ENCODE measurements at places on chromosomes 11 and 22. TPM values are rescaled to one million over a fixed set of nuclear protein-coding genes. Genes with fewer than 3 reads are reported as not detected.

GRCh38 chr11:113728814-113729213 lies 22.7 kb upstream of the TMPRSS5 start:
- DNase-seq = no peak

- peak; percentile 73 for DNase-seq
Measured at GRCh38 chr11:71247551-71248250, 4.7 kb downstream of the SHANK2 start.

DNA sequence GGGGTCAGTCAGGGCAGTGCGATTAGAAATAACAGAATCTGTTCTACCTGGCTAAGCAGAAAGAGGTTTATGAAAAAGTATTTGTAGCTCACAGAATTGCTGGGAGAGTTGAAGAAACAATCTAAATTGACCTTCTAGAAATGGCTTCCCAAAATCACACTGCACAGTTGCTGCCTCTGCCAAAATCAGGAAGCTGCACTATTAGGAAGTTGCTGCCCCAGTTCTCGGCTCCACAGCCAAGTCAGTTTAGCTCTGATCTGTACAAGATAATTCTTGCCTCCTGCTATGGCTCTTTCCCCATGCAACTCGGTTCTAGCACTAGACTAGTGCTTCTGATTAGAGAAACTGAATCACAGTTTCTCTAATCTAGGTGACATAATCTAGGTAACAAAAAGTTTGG lies 16.0 kb upstream of the CCDC90B start:
- no peak for DNase-seq

CHADL gene
- 0.36 TPM for total RNA-seq

- no peak for DNase-seq
Measured at GRCh38 chr22:42967933-42968332, 47.0 kb downstream of the PACSIN2 start.

OR52E5 gene
- total RNA-seq = not detected

DNA sequence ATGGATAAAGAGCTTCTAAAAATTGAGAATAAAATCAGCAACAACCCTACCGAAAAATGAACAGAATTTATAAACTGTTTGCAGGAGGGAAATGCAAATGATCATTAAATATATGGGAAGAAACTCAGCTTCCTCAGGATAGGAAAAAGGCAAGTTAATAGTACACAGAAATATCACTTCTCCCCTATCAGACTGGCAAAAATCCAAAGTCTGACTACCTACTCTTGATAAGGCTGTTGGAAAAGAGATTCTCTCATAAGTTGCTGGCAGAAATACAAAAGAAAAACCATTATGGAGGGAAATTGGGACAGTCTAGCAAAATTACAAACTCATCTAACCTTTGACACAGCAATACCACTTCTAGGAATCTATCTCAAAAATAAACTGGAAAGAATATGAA lies 100.9 kb upstream of the LDLRAD3 start:
- no peak for DNase-seq

DNA sequence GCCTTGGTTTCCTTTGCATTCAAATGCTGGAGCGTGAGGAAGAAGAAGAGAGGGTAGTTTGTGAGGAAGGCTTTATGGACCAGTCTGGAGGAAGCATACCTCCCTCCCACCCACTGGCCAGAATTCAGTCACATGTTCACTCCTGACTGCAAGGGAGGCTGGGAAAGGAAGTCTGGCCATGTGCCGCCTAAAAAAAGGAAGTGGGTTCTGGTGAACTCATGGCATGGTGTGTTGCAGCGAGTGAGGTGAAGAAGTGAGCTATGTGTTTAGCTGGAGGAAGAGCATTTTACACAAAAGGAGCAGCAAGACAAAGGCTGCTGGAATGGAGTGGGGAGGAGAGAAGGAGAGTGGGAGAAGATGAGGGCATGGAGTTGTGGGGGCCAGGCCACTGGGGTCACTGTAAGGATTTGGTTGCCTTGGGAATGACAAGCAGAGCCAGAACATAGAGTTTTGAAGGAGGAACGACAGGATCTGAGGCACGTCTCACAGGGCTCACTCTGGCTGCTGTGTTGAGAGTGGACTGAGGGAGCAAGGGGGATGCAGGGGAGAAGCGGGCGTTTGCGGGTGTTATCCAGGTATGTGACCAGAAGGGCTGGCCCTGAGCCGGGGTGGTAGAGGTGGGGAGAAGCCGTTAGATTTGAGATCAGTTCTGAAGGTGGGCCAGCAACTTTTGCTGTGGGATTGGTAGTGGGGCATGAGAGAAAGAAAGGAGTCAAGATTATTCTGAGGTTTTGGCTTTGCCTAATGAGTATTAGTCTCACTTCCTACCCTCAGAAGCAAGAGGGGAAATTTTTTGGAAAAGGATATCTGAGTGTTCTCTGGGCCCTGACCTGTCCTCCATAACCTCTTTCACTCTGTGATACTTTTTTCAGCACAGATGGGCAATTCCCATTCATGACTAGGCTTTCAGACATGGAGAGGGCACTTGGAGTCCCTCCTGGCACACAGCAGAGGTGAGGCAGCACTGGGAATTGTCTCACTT lies 26.4 kb downstream of the BMAL1 start:
- DNase-seq = no peak

DNA sequence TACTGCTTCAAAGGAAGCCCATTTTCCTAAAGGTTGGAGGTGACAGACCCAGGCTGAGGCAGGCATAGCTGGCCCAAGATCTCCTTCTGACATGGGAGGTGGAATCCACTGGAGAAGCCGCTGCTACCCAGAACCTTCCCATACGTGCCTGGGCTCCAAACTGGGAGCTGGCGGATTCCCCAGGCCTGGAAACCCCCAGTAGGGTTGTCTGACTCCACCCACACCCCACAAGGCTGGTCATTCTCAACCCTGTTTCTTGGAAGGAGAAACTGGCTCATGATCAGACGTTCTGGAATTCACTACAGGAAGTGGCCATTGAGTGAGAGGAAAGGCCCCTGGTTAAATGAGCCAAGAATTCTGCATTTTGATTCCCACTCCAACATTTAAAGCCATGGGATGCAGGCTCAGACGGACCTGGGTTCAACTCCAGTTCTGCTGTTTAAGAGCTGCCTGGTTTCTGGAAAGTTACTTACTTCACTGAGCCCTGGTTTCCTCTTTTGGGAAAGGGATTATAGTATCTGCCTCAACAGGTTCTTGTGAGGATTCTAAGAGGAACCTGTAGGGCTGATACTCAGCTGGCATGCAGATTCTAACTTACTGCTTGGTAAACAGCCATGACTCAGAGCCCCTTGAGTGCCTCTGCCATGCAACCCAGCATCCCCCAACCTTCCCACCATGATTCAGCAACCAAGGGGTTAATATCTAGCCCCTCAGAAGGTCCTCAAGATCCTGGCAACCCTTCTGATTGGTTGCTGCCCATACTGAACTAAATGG lies 19.4 kb upstream of the TSKU start:
- DNase-seq = peak; percentile 43

DNA sequence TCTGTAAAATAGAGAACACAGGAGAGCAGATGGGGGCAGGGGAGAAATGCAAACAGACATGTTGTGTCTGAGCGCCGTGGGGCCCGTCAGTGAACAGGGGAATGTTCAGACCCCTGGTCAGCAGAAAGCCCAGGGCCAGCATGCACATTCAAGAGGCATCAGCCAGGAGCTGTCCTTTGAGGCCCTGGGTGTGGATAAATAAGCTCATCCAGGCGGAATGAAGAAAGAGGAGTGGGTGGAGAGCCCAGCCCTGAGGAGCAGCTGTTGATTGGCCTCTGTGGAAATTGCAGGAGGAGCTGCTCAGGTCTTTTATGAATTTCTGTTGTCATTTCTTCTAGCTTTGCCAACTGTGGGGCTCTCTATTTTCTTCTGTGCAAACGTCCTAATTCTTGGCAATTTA lies 49.7 kb upstream of the CECR2 start:
- no peak for DNase-seq

- no peak for DNase-seq
Measured at GRCh38 chr11:76270389-76270788, 64.1 kb upstream of the WNT11 start.

ASPHD2 gene
- total RNA-seq = 6.9 TPM
